ENCODE measurements at places on chromosomes 1 and 21.

DNA sequence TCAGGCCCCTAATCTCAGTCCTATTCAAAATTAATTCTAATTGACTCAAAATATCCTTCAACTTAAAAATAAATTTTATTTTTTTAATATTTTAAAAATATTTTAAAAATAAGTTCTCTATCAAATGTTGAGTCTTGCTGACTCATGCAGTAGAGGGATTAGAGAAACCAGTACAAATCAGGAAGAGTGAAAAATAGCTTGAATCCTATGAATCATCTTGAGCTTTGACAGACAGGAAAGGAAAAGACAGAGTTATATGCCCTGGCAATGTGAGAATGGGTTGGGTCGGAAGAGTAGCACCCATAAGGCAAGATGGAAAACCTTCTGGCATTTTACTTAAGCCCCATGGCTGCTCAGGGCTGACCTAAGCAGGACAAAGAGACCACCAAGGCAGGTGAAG is 346.6 kb upstream of the RUNX1 start:
- DNase-seq, result no peak

GRCh38 chr1:26811708-26812107 is 14.8 kb upstream of the ZDHHC18 start:
- no peak for DNase-seq

- peak; percentile 28 for DNase-seq
Measured at GRCh38 chr1:173475564-173476196, 1.5 kb upstream of the PRDX6 start.

DNA sequence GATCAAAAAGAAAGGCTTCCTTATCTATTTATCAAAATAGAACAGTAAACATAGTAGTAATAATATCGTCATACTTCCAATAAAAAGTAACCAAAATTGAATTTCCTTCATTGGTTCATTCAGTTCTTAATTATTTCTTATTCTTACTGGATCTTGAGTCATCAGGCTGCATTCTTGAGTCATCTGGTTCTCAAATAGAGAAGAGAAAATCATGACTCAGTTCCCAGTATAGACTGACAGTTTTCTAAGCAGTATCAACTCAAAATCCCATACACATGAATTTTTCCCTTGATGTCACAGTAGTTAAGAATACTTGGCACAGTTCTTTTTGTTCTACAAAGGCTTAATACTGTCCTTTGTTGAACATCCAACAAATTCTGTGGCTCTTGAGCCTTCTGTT is 626.9 kb upstream of the ADGRL4 start:
- no peak for DNase-seq

- DNase-seq, result no peak
Measured at GRCh38 chr1:98965394-98965793, 39.3 kb downstream of the PLPPR5 start.

DNA sequence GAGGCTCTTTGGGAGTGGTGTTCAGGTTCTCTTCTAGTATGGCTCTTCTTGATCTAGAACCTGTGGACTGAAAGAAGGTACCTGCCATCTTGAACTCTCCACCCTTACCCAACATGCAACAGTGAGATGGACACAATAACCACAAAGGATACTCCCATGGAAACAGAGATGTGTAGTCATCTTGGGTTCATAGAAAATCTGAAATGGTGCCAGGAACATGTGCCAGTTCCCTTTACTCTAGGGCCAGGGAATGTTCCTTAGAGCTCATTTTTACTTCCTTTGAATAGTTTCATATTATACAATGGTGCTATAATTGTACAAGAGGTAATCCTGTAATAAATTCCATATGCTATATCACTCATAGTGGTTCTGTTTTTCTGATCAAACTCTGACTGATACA is 13.2 kb upstream of the SCYL3 start:
- DNase-seq, result no peak

- no peak for DNase-seq
Measured at GRCh38 chr1:219726480-219727272, 113.8 kb upstream of the ZC3H11B start.

GRCh38 chr1:150567341-150567716 is 12.1 kb downstream of the MCL1 start:
- peak; percentile 86 for DNase-seq

DNA sequence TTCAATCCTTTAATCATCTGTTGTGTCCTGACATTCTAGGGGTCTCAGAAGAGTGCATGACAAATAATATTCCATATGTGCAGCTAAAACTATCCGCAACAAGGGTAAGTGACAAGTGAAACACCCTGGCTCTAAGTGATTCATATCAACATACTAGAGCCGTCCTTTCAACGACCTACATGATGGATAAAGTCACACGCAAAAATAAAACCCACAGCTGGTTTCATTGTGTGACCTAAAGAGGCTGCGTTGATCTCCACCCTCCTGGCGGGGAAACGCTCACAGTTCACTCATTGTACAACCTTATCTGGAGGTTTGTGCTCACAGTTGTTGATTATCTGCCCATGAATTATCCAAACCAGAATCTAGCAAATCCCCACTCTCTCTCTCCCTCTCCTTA is 365.3 kb upstream of the PKN2 start:
- no peak for DNase-seq

DNA sequence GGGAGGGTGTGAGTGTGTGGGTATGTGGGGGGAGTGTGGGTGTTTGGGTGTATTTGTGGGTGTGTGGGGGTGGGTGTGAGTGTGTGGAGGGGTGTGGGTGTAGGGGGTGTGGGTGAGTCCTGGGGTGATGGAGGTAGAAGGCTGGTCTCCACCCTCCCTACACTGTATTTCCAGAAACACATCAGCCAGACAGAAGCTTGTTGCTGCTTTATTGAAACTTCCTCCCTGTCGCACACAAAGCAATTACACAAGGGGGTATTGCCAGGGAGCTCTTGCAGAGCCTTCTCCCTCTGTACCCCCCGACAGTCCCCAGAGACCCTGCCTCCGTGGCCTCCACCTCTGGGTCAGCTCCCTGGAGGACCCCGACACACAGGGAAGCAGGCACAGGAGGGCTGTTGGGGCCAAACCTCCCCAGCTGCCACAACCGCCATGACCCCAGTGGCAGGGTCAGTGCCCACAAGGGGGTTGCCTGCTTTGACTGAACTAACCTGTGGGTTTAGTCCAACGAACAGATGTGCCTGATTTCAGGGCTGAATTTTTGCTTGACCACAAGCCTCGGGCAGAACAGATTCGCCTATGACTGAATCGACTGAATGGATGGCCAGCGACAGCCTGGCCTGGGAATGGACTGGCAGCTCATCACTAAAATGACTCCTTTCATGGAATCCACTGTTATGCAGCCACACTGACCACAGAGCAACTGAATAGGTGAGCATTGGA is 9.1 kb upstream of the MATN1 start:
- DNase-seq, result no peak

GRCh38 chr21:21268061-21268471 is 269.9 kb downstream of the NCAM2 start:
- no peak for DNase-seq

GRCh38 chr1:177824508-177824982 is 145.3 kb downstream of the SEC16B start:
- DNase-seq, result no peak

GRCh38 chr1:37704966-37705365 is 12.7 kb downstream of the CDCA8 start:
- DNase-seq, result no peak

GRCh38 chr1:109882288-109883245 is 28.1 kb upstream of the CSF1 start:
- no peak for DNase-seq

GRCh38 chr1:89339039-89339438 is 24.8 kb upstream of the GBP6 start:
- no peak for DNase-seq

DNA sequence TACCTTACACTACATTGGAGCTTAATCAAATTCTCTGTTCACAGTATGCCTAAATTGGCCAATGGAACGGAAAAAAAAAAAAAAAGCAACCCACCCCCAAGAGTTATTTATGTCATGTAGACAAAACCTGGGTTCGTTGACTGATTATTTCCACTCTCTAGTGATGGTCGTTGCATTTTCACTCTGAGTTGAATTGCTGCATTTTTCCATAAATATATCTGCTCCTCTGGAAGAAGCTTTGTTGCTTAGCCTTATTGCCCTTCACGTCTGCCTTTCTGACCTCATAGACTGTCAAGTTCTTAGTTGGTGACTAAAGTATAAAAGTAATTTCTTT is 90.2 kb upstream of the RUNX1 start:
- no peak for DNase-seq

DNA sequence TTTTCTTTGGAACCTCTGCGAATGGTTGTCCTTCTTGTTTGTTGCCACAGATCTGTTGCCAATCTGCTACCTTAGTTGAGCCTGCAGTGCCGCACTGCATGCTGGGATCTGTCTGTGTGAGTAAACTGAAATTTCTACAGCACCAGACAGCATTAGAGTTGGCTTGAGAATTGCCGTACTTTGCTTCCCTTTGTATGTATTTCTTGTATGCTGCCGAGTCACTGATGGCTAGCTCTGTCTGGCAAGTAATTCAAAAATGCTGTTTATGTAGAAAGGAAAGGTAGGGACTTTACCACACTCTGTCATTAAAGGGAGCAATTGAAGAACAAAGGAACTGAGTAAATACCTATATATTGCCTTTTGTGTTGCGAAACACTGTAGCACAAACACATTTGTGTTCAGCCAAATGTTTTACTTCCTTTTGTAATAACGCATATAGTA is 857.4 kb downstream of the USP25 start:
- DNase-seq, result no peak

DNA sequence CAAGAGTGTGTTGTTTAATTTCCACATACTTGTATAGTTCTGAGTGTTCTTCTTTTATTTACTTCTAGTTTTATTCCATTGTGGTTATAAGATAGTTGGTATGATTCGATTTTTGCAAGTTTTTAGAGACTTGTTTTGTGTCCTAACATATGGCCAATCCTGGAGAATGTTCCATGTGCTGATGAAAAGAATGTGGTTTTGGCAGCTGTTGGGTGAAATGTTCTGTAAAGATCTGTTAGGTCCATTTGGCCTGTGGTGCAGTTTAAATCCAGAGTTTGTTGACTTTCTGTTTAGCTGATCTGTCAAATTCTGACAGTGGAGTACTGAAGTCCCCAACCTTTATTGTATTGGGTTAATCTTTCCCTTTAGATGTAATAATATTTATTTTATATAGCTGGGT is 19.5 kb upstream of the TIPRL start:
- DNase-seq, result no peak

- no peak for DNase-seq
Measured at GRCh38 chr1:96424877-96425276, 296.7 kb upstream of the PTBP2 start.

DNA sequence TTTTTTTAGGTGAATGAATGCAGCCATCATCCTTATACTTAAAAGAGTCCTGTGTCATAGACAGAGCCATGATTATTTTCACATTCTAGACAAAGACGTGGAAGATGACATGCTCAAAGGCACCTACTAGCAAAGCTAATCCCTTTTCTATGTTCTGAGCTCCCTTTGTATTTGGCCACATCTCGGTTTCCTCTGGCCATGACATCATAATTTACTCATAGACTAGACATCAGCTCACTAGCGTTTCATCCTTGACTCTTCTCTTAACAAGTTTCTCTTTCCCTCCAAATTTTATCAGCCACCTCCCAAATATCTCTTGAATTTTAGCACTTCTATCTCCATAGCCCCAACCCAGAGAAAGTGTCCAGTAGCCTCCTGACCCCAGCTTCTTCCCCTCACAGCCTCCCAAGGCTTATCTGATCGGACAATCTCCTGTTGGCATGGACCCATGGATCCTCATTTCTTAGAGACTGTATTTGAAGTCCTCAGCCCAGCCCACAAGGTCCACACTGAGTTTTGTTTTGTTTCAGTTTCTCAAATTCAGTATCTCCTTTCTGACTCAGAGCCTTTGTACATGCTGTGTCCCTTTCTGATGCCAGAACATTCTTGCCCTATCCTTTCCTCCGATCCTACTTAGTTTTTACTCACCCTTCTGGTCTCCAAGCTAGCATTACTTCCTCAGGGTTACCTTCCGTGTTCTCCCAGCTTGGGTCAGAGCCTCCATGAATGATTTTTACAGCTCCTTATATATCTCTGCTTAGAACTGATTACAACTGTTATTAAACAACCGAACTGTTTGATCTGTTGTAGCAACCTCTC is 33.0 kb upstream of the EPS8L3 start:
- DNase-seq, result peak; percentile 51

- no peak for DNase-seq
Measured at GRCh38 chr1:160669802-160670201, 23.0 kb upstream of the SLAMF1 start.

- DNase-seq, result no peak
Measured at GRCh38 chr1:87867626-87868025, 538.9 kb downstream of the LMO4 start.

DNA sequence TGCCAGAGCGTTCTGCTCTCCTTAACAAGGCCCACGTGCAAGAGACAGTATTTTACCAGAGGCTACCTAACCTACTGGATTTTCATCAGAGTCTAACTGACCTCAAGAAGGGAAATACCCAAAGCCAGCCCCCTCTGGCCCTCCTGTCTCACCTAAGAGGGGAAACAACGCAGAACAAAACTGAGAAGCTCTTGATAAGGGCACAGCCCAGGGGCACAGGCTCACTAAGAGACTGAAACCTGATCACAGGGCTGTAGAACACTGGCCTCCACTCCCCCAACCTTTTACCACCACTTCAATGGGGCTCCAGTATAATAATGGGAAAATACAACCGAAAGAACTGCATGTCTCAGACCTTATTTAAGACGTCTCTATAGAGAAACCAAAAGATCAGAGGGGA is 449.5 kb upstream of the CAMK1G start:
- no peak for DNase-seq

DNA sequence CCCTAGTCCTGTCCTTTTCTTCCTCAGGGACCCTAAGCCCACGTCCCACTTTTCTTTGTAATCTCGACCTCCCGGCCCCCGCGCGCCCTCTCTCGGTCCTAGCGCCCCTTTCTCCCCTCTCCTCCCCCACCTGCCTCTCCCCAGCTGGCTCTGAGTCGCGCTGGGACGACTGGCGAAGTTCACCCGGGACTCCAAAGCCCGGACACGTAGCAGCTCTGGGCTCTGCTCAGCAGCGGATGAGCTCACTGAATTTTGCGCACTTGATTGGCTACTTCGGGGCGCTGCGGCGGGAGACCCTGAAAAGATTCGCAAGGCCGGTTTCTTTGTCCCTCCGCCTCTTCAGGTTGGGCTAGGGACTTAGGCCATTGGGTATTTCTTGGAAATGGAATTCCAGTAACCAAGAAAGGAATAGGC is 16.3 kb upstream of the ACKR1 start:
- no peak for DNase-seq

GRCh38 chr1:15799928-15800835 is 7.3 kb downstream of the UQCRHL start:
- DNase-seq, result no peak

- no peak for DNase-seq
Measured at GRCh38 chr21:28875078-28875477, 117.6 kb downstream of the LTN1 start.

- no peak for DNase-seq
Measured at GRCh38 chr1:47519491-47519890, 81.6 kb downstream of the FOXD2 start.

DNA sequence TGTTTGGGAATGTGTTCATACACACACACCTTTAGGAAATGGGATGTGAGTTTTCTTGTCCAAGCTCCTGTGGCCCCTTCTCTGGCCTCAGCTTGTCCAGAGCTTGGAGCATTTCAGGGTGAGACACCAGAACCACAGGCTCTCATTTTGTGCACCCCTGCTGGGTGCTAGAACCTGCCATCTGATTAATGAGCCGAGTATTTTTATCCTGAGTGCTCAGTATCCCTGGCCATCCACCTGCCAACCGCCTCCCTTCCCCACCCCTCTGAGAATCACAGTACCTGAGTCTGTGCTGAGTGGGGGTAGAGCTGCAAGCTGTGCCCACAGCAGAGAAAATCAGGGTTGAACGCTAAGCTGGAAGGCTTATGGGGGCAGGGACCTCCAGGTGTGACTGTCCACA is 1.4 kb downstream of the CASQ1 start:
- DNase-seq, result no peak
